ENCODE measurements at places on chromosomes 6 and 20. TPM values are rescaled to one million over a fixed set of nuclear protein-coding genes. Genes with fewer than 3 reads are reported as not detected.

DNAJC5 gene
- total RNA-seq, result 79.4 TPM

OPN5 gene
- not detected for total RNA-seq

DNA sequence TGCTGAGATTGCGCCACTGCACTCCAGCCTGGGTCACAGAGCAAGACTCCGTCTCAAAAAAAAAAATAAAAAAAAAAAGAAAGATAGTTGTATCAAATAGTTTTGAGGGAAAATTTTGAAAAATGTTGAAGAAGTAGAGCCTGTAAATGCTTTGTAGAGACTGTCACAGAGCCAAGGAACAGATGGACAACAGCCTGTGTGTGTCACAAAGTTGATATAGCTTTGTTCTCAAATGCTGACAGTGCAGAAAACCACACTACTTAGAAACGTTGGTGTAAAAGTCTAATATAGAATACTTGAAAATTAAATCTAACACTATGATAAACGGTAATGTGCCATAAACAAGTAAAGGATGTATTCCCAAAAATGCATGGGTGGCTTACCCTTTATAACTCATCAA is 25.4 kb downstream of the PTK7 start:
- no peak for DNase-seq

- no peak for DNase-seq
Measured at GRCh38 chr20:38674092-38674764, 50.1 kb upstream of the SLC32A1 start.

GRCh38 chr20:24165301-24166122 is 176.9 kb upstream of the GGTLC1 start:
- DNase-seq, result no peak

DLL1 gene
- total RNA-seq, result 10.7 TPM

SPEF1 gene
- total RNA-seq, result not detected

KCNQ5 gene
- total RNA-seq, result 1.6 TPM

GRCh38 chr6:51640021-51640420 is 447.4 kb downstream of the PKHD1 start:
- DNase-seq, result no peak

GMNN gene
- 20.0 TPM for total RNA-seq

- no peak for DNase-seq
Measured at GRCh38 chr6:18161431-18161830, 6.2 kb downstream of the KDM1B start.

GRCh38 chr6:127190552-127190951 is 72.1 kb downstream of the RSPO3 start:
- no peak for DNase-seq

DNA sequence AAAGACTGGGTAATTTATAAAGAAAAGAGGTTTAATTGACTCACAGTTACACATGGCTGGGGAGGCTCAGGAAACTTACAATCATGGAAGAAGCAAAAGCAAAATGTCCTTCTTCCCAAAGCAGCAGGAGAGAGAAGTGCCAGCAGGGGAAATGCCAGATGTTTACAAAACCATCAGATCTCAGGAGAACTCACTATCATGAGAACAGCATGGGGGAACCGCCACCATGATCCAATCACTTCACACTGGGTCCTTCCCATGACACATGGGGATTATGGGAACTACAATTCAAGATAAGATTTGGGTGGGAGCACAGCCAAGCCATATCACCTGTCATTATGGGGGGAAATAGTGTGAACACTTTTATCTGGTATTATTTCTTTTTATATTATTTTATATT is 557.2 kb downstream of the EYS start:
- DNase-seq, result no peak

DNA sequence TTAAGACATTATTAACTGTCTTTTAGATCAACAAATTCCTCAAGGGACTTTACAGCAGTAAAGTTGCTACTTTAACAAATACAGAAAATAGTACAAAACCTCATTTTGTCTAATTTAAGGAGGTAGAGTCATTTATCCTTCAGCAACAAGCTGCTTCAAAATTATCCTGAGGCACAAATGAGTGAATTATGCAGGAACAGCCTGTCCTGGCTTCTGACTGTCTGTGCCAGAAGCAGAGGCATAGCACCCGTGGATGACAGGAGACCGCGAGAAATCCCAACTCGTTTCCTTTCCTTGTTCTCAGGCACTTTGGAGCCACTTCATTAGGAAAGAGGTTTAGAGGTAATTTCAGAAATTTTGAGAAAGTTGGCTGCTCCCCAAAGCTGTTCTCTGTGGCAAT is 549.2 kb upstream of the BTBD3 start:
- no peak for DNase-seq

DNA sequence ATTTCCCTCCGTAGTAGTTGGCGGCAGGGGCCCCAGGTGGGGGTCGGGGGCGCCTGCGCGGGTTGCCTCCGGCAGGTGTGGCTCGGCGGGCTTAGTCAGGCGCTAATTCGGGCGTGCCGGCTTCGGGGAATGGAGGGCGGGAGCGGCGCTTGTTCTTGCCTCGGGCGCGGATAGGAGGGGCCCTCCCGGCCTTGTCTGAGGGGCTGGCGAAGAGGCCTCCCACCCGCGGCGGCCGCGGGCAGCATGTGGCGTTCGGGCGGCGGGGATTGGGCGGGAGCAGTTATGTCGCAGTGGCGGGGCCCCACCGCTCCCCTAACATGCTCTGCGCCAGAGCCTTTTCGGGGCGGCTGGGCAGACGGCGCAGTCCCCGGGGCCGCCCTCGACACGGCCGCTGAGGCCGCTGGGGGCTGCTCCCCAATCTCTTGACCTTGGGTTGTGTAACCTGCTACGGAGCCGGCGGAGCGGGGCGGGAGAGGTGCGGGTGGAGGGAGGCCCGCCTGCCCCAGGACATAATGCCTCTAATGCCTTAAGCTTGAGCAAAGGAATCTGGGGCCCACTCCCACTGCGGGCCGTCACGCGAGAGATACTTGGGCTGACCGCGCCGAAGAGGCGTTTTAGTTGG is 1.1 kb downstream of the AMD1 start:
- DNase-seq, result no peak

- no peak for DNase-seq
Measured at GRCh38 chr6:1200081-1200408, 111.9 kb upstream of the FOXQ1 start.

ARG1 gene
- not detected for total RNA-seq

SLC2A10 gene
- total RNA-seq, result 20.6 TPM

- DNase-seq, result no peak
Measured at GRCh38 chr20:49710971-49711666, 2.6 kb downstream of the B4GALT5 start.

CYP39A1 gene
- not detected for total RNA-seq

DNA sequence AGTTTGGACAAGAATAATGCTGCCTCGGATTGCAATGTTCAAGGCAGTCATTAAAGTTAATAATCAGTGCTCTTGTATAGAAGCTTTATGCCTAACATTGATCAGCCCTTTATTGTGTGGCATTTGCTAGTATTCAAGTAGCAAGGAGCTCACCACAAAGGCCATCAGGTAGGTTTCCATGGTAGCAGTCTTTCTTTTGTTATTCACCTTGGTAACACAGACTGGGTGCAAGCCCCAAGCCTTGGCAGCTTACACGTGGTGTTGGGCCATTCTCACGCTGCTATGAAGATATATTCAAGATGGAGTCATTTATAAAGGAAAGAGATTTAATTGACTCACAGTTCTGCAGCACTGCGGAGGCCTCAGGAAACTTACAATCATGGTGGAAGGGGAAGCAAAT is 149.3 kb downstream of the ADAT2 start:
- DNase-seq, result no peak

GRCh38 chr20:48630342-48631075 is 197.3 kb downstream of the PREX1 start:
- no peak for DNase-seq

DNA sequence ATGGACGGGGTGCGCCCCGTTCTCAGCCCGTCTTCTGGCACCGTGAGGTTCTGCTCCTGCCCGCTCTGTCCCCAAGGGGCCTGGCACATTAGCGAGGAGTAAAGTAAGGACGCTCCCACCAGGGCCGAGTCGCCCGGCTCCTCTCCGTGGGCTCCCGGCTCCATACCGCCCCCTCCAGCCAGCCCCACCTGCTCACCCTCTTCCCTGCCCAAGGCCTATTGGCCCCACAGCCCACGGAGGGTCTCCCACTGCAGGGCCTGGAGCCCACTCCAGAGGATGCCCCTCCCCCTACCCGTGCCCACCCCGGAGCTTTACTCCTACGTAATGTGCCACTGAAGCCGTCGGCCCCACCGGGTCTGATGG is 47.5 kb upstream of the CHRNA4 start:
- DNase-seq, result no peak

- DNase-seq, result no peak
Measured at GRCh38 chr6:39357998-39358686, 35.6 kb upstream of the KCNK16 start.

MATN4 gene
- not detected for total RNA-seq

SLC23A2 gene
- total RNA-seq, result 15.6 TPM

F13A1 gene
- total RNA-seq, result not detected

- DNase-seq, result no peak
Measured at GRCh38 chr20:3406481-3407039, 909 bp downstream of the DNAAF9 start.

C20orf144 gene
- total RNA-seq, result not detected

CDSN gene
- not detected for total RNA-seq

DNA sequence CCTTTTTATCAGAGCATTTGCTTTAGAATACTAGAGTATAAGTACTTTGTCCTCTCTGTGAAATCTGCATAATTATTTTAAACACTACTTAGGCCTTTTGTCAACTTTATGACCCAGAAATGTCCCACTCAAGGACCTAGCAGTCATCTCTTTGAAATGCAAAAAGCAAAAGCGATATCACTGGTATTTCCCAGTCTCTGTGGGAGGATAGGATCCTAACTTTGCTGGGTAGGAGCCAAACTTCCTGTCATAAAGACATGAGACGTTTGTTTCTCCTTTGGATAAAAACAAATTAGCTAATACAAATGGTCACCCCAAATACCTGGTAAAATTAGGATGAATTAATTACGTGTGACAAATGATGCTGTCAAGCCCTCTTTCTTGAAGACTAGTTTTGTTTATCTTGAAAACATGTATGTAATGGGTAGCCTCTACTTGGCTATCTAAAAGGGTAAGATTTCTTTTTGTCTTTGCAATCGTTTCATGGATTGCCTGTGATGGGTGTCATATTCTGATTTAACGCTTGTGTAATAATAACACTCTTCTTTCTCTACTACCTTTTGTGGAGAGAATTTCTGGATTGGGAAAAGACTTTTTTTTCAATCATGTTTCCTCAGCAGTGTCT is 36.2 kb downstream of the DCDC2 start:
- DNase-seq, result no peak

RAMACL gene
- total RNA-seq, result 1.6 TPM

GRCh38 chr6:33817489-33817888 is 13.7 kb upstream of the MLN start:
- DNase-seq, result no peak

GRCh38 chr6:132231121-132231884 is 170.0 kb downstream of the MOXD1 start:
- no peak for DNase-seq

DNA sequence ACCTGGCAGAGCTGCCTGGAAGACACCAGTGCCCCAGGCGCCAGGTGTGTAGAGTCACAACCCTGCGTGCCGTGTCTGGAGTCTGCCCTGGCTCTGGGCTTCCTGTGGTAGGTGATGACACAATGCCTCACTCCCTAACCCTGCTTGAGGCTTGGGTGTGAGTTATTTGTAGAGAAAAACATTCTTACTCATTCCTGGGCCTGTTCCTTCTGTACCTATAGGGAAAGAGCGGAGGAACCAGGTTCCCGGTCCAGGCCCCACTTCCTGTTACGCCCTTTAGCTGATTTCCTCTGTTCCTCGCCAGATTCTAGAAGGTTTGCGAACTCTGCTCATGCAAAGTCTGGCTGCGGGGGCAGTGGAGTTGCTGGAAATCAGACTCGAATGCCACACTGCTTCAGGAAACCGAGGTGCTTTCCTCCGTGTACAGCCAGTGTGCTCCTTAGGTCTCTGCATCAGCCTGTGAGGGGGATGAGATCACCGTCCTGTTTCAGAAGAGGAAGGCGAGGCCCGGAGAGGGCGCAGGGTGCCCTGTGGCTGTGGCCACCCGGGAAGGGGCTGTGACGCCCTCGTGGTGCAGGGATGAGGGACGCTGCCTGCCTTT is 67.1 kb upstream of the DUSP22 start:
- DNase-seq, result no peak

ACTL10 gene
- 4.0 TPM for total RNA-seq

DNA sequence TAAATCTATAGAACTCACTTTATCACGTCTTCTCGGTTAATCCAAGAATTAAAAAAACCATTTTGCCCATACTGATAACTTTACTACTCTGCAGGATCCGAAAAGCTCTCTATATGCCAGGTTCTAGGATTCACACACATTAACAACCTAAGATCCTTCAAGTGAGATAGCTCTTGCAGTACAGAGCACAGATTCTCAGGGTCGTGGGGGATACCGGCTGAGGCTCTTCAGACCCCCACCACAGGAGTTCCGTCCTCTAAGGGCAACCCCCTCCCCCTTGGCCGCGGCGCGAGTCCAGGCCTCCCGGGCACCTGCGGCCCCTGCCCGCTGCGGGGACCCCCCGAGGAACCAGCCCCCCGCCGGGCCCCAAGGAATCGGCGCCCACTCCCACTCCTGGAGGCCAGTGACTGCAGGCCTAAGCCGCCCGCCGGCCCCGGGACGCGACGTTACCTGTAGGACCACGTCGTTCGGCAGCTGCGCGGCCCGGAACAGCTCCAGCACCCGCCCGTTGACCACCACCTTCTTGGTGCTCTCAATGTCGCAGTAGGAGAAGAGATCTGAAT is 892 bp downstream of the REPS1 start:
- no peak for DNase-seq

OR12D3 gene
- not detected for total RNA-seq

DNA sequence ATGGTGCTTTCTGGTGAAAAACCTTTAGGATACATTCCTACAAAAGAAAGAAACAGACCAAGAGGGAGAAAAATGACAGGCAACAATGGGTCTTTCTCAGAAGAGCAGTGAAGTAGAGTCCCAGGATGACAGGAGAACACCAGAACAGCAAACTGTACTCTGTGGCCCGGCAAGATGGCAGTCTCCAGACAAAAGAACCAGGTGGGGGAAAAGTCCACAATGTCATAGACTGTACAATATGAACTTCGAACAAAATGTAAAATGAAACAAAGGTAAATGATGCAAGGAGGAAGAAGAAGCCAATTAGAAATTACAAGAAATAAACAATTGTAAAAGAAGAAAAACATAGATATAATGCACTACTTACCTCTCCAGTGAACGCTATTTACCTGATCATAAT is 23.2 kb upstream of the HSF2 start:
- DNase-seq, result no peak

PARD6B gene
- 1.1 TPM for total RNA-seq

ENPP4 gene
- 4.9 TPM for total RNA-seq

SLC4A11 gene
- 10.9 TPM for total RNA-seq
